ENCODE measurements at places on chromosomes 7 and 10.

GRCh38 chr7:91843831-91844230 is 36.7 kb downstream of the MTERF1 start:
- DNase-seq = no peak

DNA sequence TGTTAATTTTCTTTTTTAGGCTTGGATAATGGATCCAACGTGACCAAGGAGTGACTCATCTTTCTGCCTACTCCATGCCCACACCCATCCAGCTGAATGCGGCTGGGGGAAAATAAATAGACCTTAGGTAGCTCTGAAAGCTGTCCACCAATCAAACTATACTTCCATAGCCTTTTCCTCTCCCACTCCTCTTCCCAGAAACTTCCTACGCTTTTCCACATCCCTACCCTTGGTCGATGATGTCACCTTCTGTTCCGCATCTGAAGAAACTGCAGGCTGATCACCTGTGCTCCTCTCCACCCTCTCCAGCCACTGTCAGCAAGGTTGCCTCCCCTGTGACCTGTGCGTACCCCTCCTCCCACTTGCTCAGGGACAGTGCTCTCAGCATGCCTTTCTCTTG is 359.8 kb upstream of the KLF6 start:
- DNase-seq = no peak

DNA sequence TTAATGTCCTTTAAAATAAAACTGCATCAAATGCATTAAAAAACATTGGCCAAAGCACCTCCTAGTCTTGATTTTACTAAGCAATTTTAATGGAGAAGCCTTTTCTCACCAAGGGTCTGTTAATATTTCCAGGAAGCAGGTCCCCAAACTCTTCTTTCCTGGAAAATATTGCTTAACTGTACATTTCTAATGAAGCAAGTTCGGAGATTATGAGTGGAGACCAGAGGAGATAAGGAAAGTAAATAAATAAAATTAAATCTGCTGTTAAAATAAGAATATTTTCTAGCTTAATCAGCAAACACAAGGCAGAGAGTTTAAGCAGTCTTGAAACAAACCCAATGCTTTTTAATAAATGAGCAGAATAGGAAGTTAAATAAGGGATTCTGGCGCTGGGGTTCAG is 322.4 kb downstream of the PTEN start:
- DNase-seq = no peak

DNA sequence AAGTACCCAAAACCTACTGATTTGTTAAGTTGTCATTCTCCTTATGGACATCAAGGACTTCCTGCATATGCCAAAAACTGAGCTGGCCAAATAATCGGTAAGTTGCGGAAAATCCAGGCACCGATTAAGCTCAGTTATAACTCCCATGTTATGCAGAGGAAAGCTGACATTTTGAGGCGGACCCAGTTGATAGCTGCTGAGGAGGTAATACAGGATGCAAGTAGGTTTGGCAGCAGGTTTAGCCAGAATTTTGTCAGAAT is 725.1 kb upstream of the GALNT17 start:
- DNase-seq = no peak

DNA sequence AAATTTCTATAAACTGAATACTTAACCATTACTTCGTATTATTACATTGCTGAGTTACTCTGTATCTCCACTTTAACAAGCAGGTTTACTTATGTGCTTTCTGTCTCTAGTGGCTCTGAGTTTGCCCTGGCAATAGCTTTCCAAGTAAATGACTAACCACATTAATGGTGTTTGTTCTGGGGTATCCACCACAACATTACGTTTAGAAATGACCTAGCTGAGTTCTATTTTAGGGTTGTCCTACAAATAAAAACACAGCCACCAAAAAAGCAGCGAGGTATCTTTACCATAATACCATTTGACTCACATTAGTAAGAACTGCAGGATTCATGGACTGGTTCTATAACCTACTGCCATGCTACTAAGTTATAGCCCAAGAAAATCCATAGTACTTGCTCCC is 83.1 kb downstream of the HIBADH start:
- DNase-seq = no peak

DNA sequence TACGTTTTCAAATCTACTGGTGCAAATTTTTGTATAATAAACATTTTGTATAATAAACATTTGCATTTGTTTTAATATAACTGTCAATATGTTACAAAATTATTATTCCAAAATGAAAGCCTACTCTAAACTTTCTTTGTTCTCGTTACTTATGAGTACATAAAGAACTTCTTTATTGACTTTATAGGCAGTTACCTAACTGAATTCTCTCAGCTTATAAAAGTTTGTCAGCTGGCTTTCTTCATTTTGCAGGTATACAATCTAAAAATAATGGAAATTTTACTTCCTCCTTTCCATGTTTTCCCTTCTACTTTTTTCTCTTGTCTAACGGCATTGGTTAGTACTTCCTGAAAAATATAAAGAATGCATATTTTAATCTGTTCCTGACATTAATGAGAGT is 137.1 kb downstream of the CHCHD3 start:
- DNase-seq = no peak

DNA sequence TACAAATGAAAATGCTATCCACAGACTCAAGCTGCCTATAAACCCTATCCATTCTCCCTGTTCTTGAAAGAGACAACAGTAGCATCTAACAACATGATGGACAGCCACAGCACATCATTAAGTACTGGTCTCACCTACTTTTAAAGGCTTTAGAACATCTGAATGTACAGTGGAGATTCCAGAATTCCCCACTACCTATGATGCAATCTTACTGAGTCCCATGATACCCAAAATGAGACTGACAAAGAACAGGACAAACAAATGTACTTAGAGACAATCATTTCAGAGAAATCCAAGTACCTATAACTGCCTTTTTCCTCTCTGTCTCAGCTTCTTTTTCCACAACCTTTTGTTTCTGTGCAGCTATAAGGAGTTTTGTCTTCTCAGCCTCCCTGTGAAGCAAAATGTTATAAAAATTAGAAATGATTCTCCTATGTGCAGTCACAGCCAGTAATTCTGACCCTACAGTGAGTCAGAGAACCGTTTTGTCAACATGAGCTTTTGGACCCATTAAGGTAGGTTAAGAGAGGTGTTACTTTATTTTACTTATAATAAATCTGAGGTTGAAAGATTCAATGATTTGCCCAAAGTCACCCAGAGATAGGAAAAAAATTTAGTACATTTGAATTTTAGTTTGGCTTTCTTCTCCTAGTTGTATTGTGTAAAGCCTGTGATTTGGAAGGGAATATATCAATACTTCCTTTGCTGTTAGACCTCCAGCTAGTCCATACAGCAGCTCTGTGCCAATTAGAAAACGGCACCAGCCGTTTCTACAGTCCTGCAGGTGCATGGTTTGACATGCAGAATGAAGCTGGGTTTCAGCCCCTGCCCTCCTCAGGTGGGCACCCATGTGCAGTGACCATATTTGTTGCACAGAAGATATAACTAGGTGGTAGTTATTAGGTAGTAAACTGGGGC is 21.9 kb downstream of the ERLIN1 start:
- DNase-seq = no peak

DNA sequence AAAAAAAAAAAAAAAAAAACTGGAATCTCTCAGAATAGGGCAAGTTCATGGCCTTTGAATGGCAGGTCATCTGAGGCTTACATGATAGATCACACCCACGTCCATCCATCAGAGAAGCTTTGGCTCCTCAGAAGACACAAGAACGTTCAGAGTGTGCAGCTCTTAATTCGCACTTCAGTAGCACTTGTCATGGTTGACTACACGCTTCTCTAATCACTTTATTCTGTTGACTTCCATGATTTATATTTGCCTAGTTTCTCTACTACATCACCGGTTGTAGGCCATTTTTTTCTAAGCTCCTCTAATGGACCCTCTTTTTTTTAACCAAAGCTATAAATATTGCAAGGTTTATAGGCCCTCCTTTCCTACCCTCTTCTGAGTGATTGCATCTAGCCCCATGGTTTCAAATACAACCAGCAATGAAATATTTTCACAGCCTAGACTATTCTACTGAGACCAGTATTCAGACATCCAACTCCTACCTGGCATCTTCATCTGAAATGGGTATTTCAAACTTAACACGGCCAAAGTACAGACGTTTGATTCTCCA is 305.4 kb upstream of the CELF2 start:
- no peak for DNase-seq

DNA sequence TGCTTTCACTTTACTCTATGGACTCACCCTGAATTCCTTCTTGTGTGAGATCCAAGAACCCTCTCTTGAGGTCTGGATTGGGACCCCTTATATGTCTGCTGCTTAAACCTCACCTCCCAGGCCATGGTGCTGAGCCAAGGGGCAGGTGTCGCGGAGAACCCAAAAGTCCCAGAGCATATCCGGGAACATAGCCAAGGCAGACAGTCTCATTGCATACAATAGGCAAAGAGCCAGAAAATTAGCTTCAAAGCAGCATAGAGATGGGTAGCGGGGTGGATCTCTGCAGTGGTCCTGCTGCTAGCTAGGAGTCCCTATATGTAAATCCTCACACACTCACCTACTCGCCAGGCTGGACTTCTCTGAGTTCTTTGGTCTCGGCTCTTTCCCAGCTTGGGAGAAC is 5.5 kb downstream of the CCL24 start:
- DNase-seq = no peak
